ENCODE measurements at places on chromosomes 6 and 20.

DNA sequence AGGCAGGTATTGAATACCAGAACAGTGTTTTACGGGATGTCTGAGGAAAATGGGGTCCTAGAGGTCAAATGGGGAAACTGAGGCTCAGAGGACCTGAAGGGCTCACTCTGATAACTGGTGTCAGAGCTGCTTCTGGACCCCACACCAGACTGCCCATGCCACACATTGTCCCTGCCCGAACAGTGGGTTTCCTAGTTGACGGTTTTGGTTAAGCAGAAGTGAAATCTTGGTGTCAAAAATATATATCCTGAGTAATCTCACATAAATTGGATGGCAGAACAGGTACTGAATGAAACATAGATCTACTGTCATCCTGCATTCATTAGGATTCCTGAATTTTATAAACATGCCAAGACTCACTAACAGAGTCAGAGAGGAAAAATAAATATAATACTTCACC is 16.3 kb downstream of the NOX3 start:
- no peak for DNase-seq

DNA sequence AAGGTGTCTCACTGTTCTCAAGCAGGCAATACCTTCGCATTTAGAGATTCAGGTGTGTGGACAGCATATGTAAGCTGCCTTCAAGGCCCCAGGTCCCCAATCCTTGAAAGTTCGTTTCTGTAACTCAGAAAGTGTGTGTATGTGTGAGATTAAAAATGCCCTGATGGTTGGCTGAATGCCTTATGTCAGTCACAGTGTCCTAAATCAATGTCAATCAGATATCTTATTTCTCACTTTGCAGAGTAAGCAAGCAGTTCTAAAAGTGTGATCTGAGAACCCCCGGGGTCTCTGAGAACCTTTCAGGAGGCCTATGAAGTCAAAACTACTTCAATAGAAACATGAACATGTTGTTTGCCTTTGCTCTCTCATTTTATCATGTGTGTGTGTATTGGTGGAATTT is 123.2 kb upstream of the NUP153 start:
- no peak for DNase-seq

DNA sequence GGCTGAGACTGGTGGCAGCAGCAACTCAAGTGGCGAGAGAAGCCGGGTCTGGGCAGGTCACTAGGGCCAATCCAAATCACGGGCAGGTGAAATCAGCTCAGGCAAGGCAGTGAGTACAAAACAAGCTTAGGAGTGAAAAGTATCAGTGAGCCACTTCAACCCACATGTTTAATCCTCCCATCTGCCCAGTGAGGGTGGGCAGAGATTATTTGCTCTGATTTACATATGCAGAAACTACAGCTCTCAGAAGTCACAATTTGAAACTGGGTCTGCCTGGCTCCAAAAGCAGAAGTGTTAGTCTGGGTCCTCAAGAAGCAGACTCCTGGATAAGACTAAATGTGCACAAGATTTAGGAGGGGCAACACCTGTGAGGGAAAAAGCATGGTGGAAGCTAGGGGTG is 173.7 kb upstream of the LRFN2 start:
- no peak for DNase-seq

- no peak for DNase-seq
Measured at GRCh38 chr20:18676396-18676795, 88.5 kb downstream of the DTD1 start.

DNA sequence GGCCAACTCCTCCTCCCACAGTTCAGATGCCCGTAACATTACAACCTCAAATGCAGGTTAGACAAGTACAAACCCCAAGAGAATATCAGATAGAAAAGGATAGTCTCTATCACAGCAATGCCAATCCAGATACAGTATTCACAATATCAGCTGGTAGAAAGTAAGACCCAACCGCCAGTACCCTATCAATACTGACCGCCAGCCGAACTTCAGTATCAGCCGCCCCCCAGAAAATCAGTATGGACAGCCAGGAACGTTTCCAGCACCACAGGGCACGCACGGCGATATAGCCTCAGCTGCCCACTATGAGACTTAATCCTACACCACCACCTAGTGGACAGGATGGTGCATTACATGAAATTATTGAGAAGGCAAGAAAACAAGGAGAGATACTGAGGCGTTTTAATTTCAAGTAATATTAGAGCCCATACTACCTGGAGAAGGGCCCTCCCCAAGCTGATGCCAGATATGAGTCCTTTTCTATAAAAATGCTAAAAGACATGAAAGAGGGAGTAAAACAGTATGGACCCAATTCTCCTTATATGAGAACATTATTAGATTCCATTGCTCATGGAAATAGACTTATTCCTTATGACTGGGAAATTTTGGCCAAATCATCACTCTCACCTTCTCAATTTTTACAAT is 17.6 kb upstream of the EIF2S2 start:
- peak; percentile 41 for DNase-seq

GRCh38 chr6:35681298-35681697 is 7.4 kb downstream of the FKBP5 start:
- DNase-seq = no peak

DNA sequence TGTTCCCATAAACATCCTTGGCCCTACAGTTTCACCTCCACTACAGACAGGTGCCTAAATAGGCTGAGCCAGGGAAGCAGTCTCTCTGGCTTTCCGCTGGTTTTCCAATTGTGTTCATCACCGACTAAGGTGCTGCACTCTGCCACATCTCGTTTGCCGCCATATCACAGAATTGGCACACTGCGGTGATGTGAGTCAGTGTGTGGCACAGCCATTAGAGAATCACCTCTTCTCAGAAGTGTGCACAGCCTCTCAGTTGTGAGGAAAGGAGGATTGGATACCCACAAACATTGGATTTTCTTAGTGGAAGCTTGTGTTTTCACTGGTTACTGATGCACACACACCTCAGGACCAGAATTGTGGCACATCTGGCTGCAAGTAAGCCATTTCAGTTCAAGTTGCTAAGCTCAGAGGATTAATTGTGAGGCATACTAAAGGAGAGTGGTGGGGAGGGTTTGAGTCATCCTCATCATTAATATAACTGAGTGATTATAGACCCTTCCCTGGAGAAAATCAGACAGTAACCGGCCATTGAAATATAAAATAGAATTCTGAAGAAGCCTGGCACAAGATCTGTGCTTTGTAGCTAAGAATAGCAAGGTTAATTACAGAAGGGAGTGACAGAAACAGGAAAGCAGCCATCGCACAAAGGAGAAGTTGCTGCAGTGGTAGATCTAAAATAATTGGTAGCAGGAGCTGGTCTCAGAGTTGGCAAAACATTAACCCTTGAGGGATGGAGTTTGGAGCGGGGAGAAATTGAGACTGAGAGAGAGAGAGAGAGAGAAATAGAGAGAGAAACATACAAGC is 506.9 kb downstream of the LMBRD1 start:
- DNase-seq = no peak

DNA sequence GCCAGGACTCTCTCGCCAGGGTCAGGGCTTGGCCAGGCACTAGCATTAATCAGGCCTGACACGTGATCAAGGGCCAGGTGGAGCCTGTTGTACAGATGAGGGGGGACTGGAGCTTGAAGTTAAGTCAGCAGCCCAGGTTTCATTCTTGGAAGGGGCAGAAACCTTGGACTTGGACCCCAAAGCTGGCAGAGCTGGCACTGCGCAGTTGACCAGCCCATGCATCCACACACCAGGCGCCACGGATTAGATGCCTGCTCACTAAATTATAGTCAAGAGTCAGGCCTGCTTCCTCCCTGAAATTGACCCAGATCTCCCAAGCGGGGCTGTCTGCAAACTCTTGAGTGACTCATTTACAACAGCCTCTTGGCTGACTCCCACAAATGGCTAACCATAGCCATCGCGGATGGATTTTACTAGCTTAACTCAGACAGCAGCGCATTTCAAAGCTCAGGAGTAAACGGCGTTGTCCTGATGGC is 4.1 kb upstream of the TAF4 start:
- DNase-seq = no peak

DNA sequence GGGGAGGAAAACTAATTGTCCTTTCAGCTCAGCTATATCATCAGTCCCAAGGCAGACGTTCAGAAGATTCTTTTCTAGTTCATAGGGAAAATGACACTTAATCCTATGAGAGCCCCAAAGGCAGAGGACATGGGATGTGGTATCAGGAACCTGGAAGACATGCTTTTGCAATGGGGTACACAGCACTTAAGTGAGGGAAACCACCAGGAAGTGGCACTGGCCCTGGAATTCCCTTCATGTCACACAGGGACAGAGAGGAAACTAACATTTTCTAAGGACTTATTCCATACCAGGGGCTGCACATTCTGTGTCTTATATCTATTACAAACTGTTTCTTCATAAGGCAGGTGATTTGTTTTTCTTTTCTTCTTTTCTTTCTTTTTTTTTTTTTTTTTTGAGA is 28.2 kb downstream of the VPS52 start:
- DNase-seq = no peak

DNA sequence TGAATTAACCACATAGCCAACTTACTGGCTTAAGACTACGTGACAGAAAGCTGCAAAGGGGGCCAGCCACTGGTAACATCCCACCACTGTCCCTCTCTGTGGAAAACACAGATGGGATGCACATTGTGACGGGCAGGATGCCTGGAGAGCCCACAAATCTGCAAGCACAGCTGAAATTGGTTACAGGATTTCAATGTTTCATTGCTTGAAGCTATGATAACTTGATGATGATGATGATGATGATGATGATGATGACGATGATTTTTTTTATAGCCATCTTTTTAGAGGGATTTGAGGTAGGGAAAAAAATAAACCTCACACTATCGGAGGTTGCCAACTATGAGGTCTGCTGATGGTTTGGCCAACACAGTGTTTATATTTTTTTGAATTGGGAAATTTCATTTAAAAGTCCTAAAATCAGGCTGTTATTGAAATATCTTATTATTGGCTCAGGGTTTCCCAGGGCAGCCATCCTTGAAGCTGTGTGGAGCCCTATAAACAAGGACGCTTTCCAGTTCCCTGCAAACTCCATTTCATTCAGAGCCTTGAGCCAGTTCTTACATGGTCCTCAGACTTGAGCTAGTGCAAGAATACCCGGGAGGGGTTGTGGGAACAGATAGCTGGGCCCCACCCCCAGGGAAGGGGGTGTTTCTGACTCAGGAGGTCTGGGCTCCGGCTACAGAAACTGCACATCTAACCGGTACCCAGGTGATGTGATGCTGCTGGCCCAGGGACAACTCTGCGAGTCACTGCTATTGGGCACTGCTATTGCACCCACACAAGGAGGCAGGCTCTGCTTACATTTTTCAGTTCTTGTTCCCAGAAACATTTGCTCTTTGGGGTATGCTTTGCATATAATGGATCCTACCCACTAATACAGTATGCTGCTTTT is 27.1 kb downstream of the BCAS1 start:
- DNase-seq = no peak

DNA sequence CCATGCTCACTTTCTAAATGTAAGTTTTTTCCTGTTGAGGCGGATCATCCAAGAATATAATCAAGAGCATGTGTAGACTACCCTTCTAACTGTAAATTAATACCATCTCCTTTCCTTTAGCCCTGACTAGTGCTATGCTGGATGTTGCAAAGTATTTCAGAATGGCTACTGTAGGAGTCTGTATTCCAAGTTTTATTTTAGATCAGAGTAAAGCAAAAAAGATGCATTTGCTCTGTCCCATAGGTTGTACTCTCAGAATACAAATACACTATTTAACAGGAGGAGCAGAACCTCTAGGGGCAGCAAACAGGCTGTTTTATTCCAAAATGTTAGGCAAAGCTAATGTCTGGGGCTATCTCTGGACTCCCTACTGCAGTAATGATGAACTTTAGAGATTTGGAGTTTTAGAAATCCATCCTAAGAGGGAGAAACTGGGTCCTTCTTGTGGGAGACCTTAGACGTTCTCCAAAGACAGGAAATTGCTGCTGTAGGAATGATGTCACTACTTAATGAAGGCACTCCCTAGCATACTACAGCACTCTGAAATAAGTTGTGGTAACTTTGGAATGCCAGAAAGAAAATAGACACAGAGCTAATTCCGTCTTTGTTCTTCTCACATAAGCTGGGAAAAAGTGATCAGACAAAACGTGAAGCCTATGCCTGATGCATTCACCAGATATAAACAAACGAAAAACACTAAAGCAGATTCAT is 392.4 kb upstream of the HS3ST5 start:
- no peak for DNase-seq

DNA sequence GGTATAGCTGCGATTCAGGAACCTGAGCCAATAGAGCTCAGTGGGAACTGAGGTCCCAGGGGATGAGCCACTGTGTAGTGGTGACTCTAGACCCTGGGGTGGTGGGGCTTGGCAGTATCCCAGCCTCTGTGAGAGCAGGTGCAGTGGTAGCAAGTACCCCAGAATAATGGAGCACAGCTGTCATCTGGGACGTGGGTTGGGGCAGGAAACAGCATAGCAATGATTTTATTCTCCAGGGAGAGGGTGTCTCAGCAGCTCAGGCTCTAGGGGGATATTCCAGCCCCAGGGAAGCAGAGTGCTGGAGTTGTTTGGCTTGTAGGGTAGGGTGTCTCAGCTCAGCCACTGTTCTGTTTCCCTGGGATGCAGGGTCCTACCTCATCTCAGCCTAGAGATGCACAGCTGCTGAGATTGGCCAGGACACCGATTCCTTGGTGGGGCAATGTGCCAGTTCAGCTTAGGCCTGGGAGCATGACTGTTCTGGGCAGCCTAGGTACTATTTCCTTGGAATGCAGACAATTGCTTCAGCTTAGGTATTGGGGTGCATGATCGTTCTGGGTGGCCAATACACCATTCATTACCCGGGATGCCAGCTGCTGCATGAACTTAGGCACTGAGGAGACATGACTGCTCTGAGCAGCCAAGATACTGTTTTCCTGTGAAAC is 34.0 kb upstream of the NUP153 start:
- DNase-seq = no peak

GRCh38 chr6:20746805-20747558 is 212.7 kb downstream of the CDKAL1 start:
- no peak for DNase-seq

DNA sequence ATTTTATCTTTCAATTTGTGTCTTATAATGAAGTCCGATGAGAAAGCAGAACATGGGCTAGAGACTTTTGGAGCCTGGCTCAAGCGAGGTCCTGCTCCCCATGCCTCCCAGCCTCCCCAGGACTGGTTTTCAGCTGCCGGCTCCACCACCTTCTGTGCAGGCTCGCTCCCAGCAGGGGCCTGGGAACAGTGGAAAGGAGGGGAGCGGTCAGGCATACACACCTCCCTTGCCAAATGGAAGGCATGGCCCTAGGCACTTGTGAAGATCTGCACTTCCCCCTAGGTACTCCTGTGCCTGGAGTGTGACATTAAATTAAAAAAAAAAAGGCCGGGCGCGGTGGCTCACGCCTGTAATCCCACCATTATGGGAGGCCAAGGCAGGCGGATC is 4.7 kb upstream of the MOG start:
- DNase-seq = no peak

- no peak for DNase-seq
Measured at GRCh38 chr6:157795841-157796240, 27.2 kb upstream of the SNX9 start.

DNA sequence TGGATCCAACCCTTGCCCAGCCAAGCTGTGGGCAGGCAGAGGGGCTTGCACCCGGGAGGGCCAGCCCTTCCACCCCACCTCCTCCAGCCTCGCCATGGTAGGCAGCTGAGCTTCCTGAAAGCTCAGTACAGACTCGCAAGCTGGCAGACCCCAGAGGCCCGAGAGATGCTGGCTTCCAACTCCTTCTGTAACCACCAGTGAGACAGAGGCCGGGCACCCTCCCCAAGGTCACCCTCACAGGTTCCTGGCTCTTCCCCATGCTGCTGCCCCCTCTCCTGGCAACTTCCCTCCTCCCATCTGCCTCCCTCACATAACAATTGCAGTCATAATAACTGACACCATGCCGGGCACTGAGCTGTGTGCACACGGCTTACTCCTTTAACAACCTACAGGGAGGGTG is 26.2 kb upstream of the NOL4L start:
- no peak for DNase-seq

GRCh38 chr6:122404444-122404843 is 5.0 kb downstream of the HSF2 start:
- no peak for DNase-seq

GRCh38 chr20:59589086-59589684 is 15.2 kb upstream of the PHACTR3 start:
- DNase-seq = no peak

Data from stimulated activated CD4-positive, alpha-beta T cell treated with anti-CD3 and anti-CD28 coated beads, Interleukin-1b, Interleukin-23, amount 100 ng/mL, for 24 hours (primary cell).